ENCODE measurements at places on chromosomes 1 and 21.

DNA sequence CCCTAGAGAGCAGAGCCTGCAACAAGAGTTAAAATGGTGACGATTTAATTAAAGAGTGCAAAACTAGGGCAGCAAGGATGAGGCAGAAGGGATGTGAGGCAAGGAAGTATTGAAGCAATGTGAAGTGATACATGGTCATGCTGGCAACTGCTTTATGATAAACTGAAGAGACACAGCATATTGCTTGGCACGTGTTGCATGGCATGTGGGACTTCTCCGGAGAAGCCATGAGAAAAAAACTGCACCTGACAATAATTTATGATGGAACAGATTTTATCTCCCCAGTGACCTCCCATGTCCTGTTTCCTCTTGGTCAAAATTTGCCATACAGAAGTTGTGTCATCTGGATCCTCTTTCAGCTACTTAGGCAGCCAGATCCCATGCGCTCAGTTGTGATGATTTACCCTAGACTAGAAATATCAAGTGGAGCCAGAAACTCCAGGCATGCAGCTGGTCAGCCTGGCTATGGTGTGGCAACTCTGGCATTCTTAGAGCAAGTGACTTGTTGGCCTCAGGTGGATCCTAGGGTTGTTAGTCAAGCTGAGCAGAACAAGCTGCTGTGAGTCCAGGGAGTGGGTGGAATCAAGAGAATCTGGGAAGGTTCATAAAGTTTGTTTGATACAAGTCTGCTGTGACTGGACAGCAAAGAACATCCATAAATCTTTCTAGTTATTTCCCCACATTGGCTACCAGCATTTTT lies 611.4 kb upstream of the USP24 start:
- no peak for DNase-seq

DNA sequence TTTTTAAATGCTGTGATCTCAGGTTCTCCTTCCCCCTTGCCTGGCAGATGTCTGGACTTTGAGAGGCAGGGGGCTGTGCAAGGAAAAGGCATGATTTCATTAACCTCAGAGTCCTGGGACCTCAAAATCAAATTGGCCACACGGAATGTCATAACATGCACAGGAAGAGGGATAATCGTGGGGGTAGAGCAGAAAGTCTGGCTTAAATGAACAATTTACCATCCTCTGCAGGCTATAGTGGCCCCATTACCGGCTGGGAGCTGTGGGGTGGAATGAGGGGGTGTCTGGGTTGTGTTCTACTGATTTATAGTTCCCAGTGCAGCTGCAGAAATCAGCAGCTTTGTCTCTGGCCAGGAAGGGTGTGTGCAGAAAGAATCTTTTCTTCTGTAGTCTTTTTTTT lies 10.8 kb downstream of the OPRD1 start:
- DNase-seq, result no peak

- no peak for DNase-seq
These were observed 44.4 kb upstream of the PCBP3 start for GRCh38 chr21:45599146-45599581.

- DNase-seq, result no peak
These were observed 269.5 kb downstream of the HHAT start for GRCh38 chr1:210598135-210598652.

DNA sequence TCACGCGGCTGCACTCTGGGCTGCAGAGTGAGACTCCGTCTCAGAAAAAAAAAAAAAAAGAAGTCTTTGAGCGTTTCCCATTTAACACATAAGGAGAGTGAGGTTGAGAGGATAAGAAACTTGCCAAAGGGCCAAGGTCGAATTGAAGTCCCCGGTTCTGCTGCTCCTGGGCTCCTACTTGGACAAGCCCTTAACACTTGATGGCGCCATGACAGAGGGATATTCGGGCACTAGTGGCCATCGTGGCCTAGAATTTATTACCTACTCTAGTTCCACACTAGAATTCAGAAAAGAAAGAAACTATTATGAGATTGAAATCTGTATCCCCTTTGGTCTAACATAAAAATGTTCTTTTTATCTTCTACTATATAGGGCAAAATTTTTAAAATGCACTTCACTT lies 65.7 kb upstream of the NEK2 start:
- DNase-seq, result no peak

Measured in stimulated activated CD4-positive, alpha-beta T cell treated with anti-CD3 and anti-CD28 coated beads, Interleukin-4, amount 100 ng/mL, for 24 hours (primary cell).